ENCODE measurements at places on chromosomes 2 and 18.

GRCh38 chr18:45343365-45343764 is 271.9 kb upstream of the SLC14A2 start:
- DNase-seq, result no peak

DNA sequence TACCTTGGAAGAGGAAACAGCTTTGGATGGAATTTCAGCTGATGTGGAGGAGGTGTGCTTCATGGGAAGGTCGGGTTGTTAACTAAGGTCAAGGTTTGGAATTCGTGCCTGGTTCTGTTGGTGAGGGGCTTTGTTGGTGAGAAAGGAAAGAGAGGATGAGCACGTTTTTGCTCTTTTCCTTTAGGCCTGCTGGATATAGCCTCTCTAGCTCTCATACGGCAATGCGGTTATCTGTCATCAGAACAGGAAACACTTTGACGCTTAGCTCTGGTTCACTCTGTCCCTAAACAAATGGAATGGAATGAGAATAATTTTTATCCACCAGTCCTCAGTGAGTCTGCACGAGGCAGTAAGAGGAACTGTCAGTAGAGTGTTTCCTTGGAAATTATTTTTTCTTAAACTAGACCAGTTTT is 169.7 kb upstream of the NOSTRIN start:
- no peak for DNase-seq

- DNase-seq, result no peak
Measured at GRCh38 chr2:207143215-207144172, 22.3 kb downstream of the KLF7 start.

- DNase-seq, result no peak
Measured at GRCh38 chr2:20365249-20365817, 14.7 kb upstream of the PUM2 start.

- DNase-seq, result no peak
Measured at GRCh38 chr18:58572680-58573079, 56.2 kb downstream of the ALPK2 start.

DNA sequence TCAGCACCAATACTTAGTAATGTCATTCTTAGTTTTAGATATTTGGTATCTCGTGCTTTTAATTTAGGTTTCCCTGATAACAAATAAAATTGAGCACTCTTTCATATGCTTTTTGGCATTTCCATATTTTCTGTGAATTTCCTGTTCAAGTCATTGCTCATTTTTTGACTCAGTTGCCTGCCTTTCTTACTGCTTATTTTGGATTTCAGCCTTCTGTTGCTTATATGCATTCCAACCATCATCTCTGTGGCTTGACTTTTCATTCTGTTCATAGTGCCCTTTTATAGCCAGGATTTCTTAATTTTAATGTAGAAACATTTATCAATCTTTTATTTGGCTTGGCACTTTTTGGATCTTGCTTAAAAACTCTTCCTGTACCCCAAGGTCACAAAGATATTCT is 14.5 kb upstream of the KIF3C start:
- DNase-seq, result no peak

DNA sequence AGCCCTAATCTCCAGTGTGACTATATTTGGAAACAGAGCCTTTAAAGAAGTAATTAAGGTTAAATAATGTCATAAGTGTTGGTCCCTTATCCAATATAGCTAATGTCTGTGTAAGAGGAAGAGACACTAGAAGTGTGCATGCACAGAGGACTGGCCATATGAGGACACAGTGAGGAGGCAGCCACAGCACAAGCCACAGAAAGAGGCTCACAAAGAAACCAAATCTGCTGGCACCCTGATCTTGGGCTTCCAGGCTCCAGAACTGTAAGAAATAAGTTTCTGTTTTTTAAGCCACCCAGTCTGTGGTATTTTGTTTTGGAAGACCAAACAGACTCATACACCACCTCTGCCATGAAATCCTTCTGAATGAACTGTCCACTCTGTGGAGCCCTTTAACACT is 186.4 kb upstream of the SLC39A10 start:
- DNase-seq, result no peak

DNA sequence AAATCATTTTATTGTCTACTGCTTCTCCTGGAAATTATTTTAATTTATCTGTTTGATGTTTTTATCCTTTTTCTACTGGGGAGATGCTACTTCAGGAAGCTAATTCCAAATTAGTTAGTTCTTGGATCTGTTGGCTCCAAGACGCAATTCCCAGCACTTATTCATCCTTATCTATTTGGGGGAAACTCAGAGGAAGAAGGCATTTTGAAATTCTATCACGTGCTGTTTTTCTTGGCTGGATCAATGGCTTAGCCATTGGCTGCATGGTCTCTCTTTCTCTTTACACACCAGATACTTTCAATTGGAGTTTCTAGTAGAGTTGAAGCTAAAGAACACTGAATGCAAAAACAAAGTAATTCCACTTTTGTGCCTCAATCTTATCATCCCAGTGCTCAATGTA is 98.3 kb downstream of the RAPGEF4 start:
- no peak for DNase-seq

- no peak for DNase-seq
Measured at GRCh38 chr2:40284797-40285196, 167.1 kb downstream of the SLC8A1 start.

DNA sequence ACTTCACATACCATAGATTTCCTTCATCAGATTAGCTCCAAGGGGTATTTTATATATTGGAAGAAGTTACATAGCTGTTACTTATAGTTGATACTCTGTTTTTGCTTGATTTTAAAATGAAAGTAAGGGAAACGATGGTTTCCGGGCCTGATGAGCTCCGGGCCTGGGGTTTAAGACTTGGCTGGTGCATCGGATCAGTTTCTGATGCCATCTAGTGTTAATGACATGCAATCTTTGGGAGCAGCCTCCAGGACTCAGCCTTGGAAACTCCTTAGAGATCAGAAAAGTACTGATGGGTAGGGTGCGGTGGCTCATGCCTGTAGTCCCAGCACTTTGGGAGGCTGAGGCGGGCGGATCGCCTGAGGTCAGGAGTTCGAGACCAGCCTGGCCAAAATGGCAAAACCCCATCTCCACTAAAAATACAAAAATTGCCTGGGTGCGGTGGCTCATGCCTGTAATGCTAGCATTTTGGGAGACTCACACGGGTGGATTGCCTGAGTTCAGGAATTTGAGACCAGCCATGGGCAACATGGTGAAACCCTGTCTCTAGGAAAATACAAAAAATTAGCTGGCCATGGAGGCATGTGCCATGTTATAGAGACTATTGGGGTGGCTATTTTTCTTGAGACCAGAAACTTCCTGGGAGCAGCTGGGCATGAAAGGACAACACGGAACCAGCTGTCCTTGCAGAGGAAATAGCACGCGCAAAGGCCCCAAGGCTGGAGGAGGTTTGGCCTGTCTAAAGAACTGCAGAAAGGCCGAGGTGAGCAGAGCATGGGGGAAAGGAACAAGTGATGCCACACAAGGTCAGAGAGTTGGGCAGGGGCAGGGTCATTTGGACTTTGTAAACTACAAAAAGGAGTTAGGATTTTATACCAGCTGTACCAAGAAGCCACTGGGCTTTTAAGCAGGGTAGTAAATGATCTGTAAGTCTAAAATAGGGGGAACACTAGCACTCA is 46.9 kb upstream of the CNOT11 start:
- peak; percentile 9 for DNase-seq

DNA sequence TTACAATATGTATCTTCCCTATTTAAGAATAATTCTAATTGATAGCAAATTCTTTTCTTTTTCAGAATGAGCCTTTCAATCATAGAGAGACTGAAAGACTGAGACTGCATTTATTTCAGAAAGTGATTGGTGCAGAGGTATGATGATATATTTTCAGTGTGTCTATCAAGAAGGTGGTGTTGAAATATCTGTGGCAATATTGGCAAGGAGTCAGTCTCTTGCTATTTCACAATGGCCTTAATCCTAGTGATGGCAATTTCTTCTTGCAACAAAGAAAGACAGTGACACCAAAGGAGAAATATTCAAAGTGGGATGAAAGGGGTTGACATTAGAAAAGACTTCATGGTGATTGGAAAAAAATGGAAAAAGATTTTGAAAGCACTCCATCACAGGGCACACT is 21.7 kb upstream of the ZBTB14 start:
- no peak for DNase-seq
